CD4-positive, alpha-beta T cell treated with Interleukin-2 at 100 ng/mL for 4 hours (primary cell): ENCODE measurements at places on chromosomes 5 and 9.
A peak's percentile ranks its signal among the peaks of the same experiment; 100 is the strongest.

- no peak for DNase-seq
Observed at GRCh38 chr5:136750224-136750862, 385.0 kb upstream of the TRPC7 start.

- DNase-seq, result no peak
Observed at GRCh38 chr9:15401266-15401665, 21.4 kb upstream of the SNAPC3 start.

GRCh38 chr9:35448496-35448895, 41.4 kb upstream of the RUSC2 start:
- no peak for DNase-seq

DNA sequence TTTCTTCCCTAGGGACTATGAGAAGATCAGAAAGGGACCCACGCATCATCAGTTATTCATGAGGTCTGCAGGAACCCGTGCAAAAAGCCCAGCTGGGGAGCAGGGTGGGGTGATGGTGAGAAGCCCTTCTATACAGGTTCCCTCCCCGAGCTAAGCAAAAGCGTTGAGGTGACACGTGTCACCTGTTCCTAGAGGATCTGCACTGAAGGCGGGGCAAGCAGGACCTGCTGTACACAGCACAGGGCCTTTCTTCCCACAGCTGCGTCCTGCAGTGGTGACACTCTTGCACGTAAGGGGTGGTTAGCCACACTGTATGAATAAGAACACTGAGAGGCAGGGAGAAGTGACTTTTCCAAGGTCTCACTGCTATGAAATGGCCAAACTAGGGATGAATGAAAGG, 37.2 kb upstream of the SH3PXD2B start:
- no peak for DNase-seq

DNA sequence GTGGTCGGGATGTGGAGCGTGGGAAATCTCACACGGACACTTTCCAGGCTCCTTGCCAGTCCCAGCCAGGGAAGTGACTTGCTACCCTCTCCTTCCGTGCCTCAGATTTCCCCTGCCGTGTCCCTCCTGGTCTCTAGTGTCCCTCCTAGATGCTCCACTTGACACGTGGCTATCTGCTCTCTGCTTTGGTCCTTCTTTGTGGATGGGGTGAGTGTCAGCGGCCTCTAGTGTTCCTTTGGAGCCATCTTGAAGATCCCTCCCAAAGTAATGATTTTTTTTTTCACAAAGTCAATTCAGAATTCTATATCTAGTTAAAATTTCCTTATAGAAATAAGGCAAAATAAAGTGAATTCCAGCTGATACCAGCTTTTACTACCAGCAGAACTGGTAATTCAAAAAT, 117.7 kb downstream of the MRPL36 start:
- no peak for DNase-seq

DNA sequence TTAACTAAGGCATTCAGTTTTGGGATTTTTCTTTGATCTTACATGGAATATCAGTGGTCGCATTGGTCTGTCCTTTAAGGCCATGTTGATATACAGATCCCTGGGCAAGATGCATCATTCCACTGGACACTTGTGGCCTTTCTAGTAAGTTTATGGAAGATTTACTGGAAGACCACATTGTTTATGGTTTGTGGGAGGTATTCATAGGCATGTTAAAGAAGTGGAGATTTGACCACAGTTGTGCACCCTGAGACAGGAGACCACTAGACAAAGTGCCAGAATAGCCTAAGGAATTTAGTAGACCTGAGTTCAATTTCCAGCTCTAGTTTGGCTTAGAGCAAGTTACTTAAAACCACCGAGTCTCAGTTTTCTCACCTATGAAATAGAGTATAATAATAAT, 383.1 kb upstream of the PAPPA start:
- DNase-seq, result no peak

GRCh38 chr5:172321593-172321992, 38.0 kb upstream of the UBTD2 start:
- no peak for DNase-seq

DNA sequence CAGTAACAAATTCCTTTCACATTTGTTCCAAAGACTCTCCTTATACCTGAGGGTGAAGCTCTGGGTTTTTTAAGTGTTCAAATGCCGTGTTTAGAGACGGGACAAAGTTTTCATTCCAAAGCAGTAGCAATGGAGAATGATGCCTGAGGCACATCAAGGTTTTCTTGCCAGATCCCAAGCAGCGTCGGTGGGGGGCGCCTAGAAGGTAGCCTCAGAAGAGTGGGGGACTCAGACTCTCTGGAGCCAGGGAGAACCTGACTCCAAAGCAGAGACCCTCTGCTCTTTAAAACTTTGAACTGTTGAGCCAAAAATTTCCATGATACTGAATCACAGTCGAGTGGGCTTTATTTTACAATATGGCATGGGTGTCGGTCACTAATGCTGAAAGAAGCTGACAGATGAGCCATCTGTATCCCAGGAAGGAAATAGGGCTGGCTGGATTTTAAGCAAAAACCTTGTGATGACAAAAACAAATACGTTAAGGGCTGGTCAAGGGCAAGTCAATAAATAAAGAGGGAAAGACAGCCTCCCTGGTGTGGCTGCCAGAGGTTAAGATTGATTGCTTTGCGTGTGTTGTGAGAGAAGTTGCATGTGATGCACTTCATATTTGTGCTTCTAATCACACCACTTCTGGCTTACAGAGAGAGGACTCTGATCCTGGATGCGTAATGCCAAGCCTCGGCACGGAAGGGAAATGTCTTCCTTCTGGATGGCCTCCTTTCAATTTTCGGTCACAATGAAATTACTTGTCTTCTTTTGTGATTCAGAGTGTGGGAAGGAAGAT, 161.1 kb upstream of the EFNA5 start:
- DNase-seq, result no peak

- no peak for DNase-seq
Observed at GRCh38 chr9:4174546-4175175, 125.2 kb downstream of the GLIS3 start.

GRCh38 chr9:135117281-135117680, 29.8 kb downstream of the OLFM1 start:
- no peak for DNase-seq

- DNase-seq, result peak; percentile 54
Observed at GRCh38 chr5:40675396-40676133, 4.2 kb upstream of the PTGER4 start.

DNA sequence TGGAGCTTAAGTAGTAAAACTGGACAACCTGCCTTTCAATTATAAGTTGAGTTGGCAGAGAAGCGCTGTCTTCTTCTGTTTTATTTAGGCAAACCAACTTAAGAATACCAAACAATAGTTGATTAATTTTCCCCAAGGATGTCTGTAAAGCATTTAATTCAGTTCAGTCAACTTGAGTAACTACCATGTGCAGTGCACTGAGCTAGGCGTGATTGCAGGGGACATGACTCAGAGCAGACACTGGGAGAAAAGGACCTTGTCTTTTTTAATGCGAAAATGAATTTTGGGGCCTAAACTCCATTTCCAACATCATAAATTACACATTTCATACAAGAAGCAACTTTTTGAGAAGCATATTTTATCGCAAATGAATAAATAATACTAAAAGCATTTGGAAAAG, 66.3 kb downstream of the FBXL7 start:
- no peak for DNase-seq

GRCh38 chr5:126449751-126450271, 26.6 kb downstream of the GRAMD2B start:
- DNase-seq, result peak; percentile 68

- DNase-seq, result no peak
Observed at GRCh38 chr5:116476897-116477537, 97.6 kb downstream of the SEMA6A start.

DNA sequence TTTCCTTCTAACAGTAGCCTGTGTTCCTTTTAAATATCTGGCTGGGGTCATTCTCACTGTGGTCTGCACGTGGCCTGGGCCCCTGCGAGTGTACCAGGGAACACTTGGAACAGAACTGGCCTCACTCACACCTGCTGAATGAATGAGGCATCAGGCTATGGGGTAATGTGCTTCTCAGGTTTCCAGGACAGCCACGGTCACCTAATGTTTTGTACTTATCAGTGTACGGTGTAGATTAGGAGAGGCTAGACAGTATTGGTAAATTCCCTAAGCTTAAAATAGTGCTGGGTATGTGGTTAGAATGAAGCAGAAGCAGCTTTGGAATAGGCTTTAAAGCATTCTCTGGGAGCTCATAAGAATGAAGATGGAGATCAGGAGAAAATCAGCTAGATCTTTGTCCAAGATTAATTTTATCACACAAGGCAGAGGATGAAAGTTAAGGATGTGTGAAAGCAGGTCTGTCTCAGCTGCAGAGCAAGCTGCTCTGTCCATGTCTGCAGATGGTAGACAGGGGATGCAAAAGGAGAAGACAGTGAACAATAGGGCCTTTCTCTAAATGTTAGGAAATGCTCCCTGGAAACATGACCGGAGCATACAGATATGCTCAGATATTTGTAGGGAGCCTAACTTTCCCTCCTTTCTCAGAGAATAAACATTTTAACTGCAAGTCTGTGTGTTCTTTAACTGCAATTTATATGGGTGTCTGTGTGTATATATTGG, 267.5 kb downstream of the NR3C1 start:
- no peak for DNase-seq

- DNase-seq, result no peak
Observed at GRCh38 chr5:138662599-138662998, 87.4 kb upstream of the HSPA9 start.

GRCh38 chr5:15995341-15996052, 184.1 kb downstream of the MARCHF11 start:
- no peak for DNase-seq

- no peak for DNase-seq
Observed at GRCh38 chr9:112384690-112385089, 4.8 kb downstream of the HSDL2 start.

DNA sequence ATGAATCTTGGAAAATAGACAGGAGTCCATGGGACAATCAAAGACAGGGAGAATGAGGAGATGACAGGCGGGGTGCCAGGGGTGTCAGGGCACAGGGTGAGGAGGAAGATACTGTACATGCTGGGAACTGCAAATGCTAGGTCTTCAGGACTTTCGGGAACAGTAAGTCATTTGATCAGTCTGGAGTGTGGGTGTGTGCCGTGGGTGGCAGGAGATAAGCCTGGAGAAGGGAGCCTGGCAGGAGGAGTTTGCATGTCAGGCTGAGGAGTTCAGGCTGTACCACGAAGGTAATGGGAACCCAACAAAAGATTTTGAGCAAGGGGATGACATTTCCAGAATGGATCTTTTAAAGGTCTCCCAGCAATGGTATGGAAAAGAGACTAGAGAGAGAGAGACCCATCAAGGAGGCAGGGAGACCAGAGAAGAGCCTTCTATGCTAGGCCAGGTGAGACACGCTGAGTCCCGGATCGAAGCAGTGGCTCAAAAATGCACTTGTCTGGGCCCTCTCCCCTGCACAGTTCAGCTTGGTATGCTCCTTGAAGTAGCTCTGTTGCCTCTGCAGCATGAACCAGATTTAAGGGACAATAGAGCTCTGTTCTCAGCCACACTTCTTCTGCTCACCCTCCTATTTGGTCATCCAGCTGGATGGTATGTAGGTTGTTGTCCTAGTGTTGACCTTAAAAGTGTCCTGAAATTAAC, 77.0 kb upstream of the FER start:
- no peak for DNase-seq

- no peak for DNase-seq
Observed at GRCh38 chr5:158639881-158640592, 459.7 kb downstream of the EBF1 start.

- DNase-seq, result no peak
Observed at GRCh38 chr9:95506428-95506677, 10.4 kb downstream of the PTCH1 start.

- DNase-seq, result no peak
Observed at GRCh38 chr9:90368241-90368640, 274.4 kb downstream of the DIRAS2 start.

DNA sequence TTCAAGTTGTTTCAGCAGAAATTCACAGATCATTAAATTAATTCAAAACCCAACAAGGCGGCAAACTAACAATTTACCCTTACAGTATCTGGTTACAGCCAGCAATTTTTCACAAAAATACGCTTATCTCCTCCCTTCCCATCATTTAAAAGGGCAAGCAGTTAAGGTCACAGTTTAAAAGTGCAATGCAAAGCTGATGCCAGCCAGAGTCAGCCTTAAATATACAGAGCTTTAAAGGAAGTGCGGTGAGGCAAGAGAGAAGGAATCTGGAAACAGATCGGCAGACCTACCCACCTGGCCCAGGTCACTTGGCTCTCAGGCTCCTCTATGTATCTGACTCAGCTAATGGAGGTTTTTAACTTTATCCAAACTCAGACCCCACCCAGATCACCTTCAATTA, 31.0 kb downstream of the EPB41L4A start:
- DNase-seq, result no peak

DNA sequence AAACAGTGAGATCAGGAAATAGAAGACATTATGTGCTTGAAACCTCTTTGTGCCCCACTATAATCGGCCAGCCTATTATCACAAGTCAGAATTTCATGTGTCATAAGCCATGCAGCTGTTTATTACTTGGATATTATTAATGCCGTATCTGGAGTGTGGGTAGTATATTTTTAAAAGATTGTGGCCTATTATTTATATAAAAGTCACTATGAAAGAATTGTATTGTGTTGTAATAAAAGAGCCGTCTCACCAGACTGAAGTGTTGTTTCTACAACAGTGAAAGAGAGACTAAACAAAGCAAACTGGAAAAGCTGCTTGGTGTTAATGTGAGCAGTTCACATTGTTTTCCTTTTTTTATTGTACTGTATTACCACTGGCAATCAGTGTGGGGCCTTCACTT, 449.1 kb downstream of the PSAT1 start:
- no peak for DNase-seq

GRCh38 chr9:21402386-21403251, 6.3 kb upstream of the IFNA8 start:
- no peak for DNase-seq

- DNase-seq, result no peak
Observed at GRCh38 chr5:14598225-14598624, 16.6 kb downstream of the OTULINL start.

GRCh38 chr5:134111741-134112647, 2.5 kb upstream of the TCF7 start:
- peak; percentile 75 for DNase-seq

DNA sequence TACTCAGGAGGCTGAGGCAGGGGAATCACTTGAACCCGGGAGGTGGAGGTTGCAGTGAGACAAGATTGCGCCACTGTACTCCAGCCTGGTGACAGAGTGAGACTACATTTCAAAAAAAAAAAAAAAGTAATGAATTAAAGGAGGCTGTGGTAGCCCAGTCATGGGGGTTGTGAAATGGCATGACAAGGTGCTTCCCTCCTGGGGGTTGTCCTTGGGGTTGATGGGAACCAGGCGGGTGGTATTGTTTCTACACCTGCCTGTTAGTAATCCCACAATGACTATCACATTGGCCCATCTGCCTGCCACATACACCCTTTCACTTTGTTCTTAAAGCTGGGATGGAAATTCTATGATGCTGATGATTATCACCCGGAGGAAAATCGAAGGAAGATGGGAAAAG, 5.6 kb downstream of the IDNK start:
- no peak for DNase-seq

GRCh38 chr5:121805911-121806310, 45.8 kb upstream of the FTMT start:
- no peak for DNase-seq

DNA sequence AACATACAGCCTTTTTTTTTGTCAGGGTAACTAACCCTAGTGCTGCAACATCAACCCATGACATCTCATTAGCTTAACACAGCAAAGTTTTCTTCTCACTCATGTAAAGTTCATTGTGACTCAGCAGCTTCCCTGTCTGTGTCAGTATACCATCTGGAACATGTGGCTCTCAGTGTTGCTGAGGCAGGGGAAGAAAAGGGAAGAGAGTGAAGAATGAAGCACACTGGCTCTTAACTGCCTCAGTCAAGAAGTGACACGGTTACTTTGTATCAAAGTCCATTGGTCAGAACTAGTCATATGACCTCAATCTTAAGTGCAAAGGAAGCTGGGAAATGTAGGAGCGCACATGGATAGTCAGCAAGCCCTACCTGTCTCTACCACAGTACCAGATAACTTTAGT, 185.0 kb upstream of the ELL2 start:
- DNase-seq, result no peak
